ENCODE measurements at places on chromosomes 7 and 10.

- DNase-seq: no peak
Measured at GRCh38 chr7:151865070-151865670, 11.7 kb downstream of the PRKAG2 start.

DNA sequence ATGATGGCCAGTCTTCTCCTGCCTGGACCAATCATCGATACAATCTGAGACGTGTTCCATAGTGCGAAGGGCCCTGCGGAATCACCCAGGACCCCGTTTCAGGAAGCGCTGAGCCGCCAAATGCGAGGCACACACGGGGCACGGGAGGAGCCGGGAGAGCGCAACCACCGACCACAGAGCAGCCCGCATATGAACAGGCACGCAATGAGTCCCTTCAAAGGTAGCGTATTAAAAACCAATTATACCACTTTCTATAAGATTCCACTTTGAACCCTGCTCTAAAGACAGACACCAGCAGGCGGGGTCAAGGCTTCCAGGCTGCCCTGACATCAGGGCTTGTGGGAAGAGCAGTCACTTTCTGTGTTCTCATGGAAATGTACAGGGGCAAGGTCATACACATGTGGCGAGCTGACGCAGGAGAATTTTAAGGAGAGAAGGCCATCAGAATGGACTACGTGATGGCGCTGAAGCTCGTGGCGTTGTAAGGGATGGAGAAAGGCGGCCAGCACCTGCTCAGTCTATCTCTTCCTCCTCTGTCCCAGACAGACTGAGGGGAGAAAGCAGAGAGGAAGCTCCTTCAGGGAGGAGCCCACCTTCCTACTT is 46.2 kb downstream of the AMZ1 start:
- no peak for DNase-seq

- no peak for DNase-seq
Measured at GRCh38 chr7:112006071-112006470, 200.1 kb downstream of the DOCK4 start.

- no peak for DNase-seq
Measured at GRCh38 chr10:68955355-68955831, 577 bp upstream of the DDX21 start.

- DNase-seq: peak; percentile 49
Measured at GRCh38 chr7:76020031-76020714, 25.8 kb upstream of the TMEM120A start.

GRCh38 chr10:33412653-33413361 is 78.3 kb upstream of the NRP1 start:
- no peak for DNase-seq

DNA sequence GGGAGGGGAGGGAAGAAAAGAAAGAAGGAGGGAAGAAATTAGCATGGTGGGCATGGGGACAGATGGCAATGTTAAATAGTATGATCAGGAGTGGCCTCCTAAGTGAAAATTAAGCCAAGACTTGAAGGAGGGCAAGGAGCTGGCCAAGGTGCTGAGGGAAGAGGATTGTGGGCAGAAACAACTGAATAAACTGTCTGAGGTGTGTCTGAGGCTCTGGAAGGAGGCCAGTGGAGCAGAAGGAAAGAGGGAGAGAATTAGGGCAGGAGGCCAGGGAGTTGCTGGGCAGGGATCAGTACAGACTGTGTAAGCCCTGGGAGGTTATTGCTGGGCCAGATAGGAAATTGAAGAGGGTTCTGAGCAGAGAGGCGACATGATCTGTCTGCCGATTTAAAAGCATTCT is 40.6 kb upstream of the VKORC1L1 start:
- no peak for DNase-seq

DNA sequence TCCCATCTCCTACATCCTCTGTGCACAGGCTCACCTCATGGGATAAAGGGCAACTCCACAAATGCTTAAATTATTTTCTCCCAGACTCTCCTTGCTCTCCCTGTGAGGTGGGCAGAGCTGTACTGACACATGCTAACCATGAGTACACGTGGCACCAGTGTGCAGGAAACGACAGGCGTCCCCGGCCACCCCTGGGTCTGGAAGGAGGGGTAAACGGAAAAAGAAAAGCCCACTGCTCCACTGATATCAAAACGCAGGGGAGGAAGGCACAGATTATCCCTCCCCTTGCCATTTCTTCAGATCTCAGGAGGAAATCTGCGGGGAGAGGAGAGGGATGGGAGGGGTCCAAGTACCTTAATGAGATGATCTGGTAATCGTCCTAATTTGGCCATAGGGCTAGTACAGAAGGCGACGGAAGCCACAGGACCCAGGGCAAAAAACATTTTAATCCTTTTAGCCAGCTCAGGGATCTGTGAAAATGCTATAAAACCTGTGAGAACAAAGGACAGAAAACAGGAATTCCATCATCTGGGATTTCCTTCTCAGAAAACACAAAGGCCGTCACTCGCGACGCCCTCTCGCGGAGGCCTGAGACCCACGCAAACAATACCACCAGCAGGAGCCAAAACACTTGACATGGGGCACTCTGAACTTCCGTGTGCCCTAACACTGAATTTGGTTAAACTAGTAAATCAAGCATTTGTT is 17.8 kb upstream of the CH25H start:
- DNase-seq: no peak

GRCh38 chr7:71235253-71235652 is 103.3 kb downstream of the GALNT17 start:
- no peak for DNase-seq

DNA sequence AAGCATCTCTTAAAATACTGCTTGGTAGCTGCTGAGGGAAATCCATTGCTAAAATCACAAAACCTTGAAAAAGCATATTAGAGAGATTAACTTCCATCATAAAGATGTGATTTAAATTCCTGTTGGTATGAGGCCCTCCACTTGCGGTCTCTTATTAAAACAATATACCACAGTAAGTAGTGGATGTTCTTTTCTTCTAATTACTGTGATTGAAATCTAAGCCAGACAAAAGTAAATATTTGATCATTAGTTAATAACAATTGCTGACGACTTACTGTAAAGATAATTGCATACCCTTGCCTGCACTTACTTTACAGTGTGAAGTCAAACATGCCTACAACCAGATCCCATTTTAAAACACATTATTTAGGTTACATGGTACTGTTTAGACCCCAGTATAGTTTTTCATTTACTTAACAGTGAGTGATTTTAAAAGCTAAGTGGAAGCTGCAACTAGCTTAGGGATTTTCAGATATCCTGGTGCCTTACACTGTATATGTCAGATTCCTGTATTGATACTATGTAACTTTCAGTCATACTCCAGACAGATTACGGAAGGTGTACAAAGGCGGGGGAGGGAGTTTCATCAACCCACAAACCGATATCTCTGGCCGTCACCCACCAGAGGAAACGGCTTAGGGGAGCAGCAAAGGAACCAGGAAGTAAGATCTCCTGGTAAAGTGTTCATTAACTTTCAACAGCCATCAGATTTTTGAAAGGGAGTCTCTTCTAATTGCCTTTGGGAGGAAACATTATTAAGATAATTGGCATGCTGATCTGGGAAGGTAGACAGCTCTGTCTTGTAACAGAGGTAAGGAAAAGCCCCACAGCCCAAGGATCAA is 986 bp downstream of the NRP1 start:
- DNase-seq: peak; percentile 19

- no peak for DNase-seq
Measured at GRCh38 chr10:52391927-52392602, 78.0 kb downstream of the DKK1 start.

DNA sequence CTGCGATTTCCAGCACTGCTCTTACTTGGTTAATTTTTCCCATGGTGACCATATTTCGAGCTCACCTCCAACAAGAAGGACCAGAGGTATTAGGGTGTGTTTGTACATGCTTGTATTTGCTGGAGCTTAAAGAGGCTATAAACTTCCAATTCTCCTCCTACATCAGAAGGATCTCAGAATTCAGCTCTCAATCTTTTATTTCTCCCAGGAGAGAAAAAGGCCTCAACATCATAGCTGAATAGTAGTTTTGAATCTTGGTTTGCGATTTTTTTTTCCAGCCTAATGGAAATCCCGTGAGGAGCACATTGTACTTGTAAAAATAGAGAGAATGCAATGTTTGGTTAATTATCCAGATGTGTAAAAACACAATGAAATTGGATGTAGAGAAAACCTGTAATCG is 69.7 kb downstream of the CPVL start:
- DNase-seq: no peak

GRCh38 chr10:115989621-115990020 is 283.4 kb downstream of the GFRA1 start:
- DNase-seq: no peak

- DNase-seq: no peak
Measured at GRCh38 chr7:117679120-117679519, 194.1 kb downstream of the CTTNBP2 start.

DNA sequence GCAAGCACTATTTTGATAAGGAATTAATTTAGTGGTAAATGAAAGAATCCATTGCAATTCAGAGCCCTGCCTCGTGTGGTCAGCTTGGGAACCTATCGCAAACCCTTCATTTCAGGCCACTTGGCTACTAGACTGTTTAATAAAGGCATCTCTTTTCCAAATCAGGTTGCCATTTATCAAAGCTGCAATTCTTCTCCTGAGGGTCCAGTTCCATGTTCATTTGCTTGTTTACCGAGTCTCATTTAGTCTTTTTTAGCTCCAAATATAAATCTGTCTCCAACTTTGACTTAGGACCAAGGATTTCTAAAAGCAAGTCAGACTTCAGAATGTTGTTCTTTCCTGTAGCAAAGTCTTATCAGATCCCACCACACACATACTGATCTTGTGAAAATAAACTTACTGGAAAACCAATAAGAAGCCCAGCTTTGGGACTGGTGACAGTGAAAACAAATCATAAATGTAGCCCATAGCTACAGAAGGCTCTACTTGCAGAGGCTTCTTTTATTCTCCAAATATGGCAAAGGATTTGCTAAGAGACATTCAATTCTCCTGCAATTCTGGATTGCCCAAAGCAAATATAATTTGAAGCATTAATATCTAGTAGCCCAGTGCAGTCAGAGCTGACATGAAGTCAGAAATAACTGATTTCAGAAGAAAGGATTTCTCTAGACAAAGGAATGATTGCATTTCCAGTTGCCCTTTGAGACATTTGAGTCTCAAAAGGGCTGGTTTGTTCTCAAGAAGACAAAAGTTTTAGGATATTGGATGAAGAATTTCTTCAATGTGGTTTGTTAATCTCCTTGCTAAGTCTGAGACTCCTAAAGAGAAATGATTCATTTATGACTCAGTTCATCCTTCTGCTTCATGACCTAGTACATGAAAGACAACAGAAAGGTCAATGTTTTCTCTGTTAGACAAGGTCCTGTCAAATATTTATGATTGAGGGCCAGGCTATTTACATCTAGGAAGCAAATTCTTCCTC is 28.0 kb downstream of the PPP1R3C start:
- DNase-seq: no peak

- DNase-seq: no peak
Measured at GRCh38 chr10:69473304-69473990, 22.2 kb downstream of the TSPAN15 start.

DNA sequence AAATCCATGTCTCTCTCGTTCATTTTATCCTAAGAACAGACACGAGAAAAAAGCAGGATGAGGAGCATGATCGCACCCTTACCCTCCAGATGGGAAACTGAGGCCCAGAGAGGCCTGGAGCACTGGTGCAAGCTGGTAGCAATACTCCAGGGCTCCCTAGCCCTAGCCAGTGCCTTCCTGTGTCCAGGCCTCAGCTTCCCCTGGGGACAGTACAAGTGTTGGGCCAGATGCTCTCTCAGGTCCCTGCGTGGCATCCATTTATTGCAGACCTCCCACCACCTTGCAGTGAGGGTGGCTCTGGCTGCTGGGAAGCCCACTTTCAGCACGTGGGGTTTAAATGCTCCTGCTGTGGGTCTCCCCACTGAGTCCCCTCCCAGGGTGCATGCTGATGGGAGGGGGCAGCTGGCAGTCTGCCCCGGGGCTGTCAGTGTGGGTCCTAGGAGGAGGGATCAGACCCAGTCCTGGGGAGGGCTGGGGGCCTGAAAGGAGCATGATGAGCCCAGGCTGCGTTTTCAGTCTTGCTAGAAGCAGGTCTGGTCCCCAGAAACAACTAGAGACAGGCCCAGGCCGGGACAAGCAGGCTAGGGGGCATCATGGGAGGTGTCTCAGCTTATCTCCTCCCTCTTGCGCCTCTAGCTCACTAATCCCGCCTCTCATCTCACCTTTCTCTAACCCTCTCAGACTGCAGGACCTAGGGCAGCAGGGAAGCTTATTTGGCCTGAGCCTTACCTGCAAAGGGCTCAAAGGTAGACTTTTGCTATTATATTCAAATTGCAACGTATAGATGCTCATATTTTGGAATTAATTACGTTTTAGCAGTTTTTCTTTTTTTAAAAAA is 662 bp upstream of the PPIF start:
- no peak for DNase-seq

DNA sequence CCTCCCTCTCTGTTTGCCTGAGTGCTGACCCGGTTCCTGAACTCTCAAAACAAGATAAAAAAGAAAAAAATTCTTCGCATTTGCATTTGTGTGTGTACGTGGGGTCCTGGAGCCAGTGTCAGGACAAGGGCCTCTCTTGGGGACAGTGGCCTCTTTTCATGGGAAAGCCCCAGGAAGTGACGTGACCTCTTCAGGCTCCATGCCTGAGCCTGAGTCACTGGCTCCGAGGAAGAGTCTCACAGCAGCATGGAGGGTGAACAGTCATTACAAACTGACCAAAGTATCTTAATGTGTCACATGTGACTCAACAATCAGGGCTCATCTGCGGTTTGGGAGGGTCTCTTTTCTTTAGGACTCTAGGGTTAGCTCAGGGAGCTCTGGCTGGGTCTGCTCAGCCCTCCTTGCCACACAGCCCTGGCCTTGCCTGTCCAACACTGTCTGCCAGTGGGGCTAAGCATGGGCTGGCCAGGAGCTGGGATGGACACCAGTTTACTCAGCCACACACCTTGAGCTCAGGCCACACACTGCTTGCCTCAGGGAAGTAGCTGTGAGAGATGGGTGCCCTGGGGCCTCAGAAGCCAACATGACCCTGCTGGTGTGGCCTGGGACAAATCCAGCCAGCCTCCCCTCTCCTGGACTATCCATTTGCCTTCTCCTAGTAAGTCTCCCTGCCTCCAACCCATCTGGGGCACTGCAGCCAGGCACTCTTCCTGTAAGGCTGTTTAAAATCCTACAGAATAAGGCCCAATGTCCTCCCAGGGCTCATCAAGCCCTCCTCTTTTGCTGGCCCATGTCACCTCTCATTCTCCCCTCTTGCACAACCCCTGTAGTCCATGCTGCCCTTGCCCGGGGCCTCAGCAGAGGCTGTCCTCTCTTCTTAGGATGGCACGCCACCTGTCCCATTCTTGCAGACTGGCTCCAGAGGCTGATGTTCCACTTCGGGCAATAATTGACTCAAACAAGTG is 10.5 kb downstream of the TMEM273 start:
- DNase-seq: peak; percentile 33

DNA sequence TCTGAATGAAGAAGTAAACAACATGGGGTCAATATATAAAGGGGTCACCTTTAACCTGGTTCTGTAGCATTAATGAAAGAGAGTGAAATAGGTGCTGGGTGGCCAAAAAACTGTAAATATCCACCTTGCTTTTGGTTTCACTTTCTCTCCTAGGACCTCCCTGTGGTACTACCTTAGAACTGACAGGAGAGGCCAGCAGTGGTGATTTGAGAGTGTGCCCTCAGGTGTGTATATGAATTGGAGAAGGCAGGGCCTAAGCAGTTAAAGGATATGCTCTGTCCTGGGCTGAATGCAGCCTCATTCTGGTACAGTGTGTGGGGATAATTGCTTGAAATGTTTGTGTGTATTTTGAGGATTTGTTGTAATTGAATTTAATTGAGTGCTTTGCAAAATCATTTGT is 62.0 kb downstream of the BBS9 start:
- no peak for DNase-seq

GRCh38 chr7:4819560-4820404 is 42.0 kb downstream of the PAPOLB start:
- DNase-seq: no peak

Data from stimulated activated CD8-positive, alpha-beta memory T cell treated with anti-CD3 and anti-CD28 coated beads, Interleukin-12 subunit alpha, Interleukin-12 subunit beta, amount 100 ng/mL, for 1 hour (primary cell).